ENCODE measurements at places on chromosomes 6 and 20. TPM values are rescaled to one million over a fixed set of nuclear protein-coding genes. Genes with fewer than 3 reads are reported as not detected.

Gene TEAD3
- 37.1 TPM for polyA plus RNA-seq

Gene SPEF1
- polyA plus RNA-seq, result 2.5 TPM

Gene TPX2
- polyA plus RNA-seq, result 51.3 TPM

Gene LINC00237
- not detected for polyA plus RNA-seq

Gene BPI
- 1.3 TPM for polyA plus RNA-seq

Gene DZANK1
- 7.2 TPM for polyA plus RNA-seq

Gene NEDD9
- 74.7 TPM for polyA plus RNA-seq

DNA sequence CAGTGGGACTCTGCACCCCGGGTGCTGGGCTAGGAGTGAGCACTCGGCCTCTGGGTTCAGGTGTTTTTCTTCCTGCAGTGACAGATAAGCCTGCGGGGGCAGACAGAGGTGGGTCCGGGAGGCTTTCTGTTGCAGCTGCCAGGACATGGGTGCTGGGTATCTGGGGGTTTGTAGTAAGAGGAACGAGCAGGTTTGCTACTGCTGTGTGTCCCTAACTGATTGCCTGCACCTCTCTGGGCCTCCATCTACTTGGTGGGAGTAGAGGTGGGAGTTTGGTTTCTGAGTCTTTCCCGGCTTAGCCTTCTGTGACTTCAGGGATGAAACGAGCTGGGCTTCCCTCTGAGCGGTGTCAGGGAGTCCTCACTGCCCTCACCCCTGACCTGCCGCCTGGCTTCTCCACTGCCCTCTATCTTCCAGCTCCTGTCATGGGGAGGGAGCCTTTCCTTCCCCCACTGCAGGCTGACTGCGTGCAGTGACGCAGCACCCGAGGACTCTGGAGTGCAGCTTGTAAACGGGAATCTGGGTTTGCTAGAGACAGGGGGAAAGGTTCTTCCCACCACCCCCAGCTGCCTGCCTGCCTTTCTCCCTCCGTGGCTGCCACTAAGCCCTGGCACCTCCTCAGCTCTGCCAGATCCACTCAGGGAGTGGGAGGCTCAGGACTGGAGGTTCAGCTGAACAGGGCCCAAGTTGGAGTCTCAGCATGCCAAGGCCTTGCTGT, 6.7 kb downstream of the DLGAP4 start:
- DNase-seq, result no peak

- no peak for DNase-seq
Observed at GRCh38 chr6:63121166-63121565, 90.1 kb upstream of the FKBP1C start.

DNA sequence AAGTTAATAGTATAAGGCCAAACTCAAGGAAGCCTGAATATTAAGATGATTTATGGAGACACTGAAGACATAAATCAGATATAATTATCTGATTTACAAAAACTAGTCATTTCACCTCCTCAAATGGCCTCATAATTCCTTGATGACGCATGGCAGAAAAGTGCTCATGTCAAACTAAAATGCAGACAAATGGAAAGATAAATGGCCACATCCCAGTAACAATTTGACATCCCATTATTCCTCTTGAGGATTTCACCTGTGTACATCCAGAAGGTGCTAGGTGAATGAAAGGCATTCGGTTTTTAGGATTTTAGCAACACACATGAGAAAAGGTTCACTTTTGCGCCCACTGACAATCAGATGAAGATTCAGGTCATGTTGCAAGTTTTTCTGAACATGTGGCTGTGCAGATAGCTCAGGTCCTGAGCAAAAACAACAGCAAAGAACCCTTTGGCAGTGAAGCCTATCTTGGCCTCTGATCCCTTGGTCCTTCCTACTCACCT, 24.2 kb downstream of the SGK1 start:
- DNase-seq, result no peak

GRCh38 chr6:38080889-38081288, 261.4 kb downstream of the ZFAND3 start:
- DNase-seq, result no peak

DNA sequence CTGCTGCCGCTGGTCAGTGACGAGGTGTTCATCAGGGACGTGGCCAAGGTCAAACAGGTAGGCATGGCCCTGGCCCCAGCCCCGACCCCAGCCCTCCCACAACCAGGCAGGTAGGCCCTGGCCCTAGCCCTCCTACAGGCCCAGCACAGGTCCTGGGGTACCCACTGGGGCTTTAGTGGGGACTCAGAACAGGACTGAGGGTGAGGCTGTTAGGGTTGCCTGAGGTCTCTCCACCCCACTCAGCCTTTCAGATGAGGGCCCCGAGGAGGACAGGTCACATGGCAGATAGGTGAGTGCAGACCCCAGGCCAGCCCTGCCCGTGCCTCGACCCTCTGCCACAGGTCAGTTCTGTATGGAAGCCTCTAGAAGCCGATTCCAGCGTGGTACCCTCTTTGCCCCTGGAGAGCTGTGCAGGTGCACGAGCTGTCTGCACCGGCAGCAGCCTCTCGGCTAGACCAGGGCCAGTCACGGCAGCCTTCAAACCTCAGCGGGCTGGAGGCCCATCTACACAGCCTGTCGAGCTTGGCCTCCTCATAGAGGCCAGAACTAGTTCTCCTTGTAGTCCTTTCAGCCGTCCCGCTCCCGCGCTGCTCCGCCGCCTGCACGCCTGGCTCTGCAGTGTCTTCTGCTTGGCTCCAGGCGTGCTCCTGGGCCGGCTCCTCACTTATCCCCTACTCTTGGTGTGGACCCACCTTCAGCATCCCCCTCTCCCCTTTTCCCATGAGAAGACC, 35.5 kb downstream of the PYGB start:
- no peak for DNase-seq

All from left renal pelvis (tissue), 4 donors.